ENCODE measurements at places on chromosomes 13 and 19.

DNA sequence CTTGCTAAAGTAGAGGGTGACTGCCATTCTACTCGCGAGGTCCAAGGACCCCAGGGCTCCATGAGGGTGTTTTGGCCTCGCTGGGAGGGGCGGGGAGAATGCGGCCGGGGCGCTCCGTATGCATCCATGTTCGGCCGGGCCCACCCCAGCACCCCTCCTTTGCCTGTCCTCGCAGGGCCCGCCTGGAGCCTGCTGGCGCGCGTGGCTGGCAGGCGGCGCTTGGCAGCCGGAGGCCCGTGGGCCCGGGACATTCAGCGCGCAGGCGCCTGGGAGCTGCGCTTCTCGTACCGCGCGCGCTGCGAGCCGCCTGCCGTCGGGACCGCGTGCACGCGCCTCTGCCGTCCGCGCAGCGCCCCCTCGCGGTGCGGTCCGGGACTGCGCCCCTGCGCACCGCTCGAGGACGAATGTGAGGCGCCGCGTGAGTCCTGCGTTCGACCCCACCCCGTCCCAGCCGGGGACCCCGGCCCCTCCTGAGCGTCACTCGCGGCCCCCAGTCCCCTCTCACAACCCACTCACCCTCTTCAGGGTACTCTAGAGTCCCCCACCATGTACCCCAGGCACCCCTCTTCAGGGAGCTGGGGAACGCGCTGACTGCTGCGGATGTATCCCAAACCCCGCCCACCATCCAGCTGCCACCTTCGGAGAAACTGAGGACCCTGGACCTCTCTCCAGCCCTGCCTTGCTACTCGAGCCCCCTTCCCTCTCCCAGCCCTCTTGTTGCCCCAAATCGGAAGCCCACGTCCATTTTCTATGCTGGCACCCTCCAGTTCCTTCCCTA is 4.1 kb downstream of the DLL3 start:
- peak; percentile 73 for DNase-seq

DNA sequence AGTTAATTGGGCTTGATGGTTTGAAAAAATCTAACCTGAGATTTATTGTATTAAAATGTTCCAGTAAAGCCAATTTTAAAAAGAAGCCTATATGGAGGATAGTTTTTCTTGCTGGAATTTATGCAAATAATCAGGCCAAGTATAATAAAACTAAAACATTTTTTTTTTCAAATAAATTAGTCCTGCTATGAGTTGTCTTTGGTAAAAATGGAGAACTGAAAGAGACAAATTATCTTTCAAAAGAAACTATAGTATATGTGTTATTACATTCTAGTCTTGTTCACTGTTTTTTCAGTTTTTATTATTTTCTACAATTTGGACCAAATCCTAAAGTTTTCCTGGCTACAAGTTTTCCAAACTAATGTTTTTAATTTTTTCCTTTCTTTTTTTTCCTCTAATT is 468.9 kb downstream of the UQCRFS1 start:
- DNase-seq, result no peak

- DNase-seq, result no peak
Observed at GRCh38 chr13:103130681-103131210, 64.5 kb upstream of the SLC10A2 start.

GRCh38 chr19:9075064-9075949 is 11.6 kb upstream of the OR1M1 start:
- no peak for DNase-seq

- DNase-seq, result no peak
Observed at GRCh38 chr13:86135856-86136255, 336.6 kb upstream of the SLITRK6 start.

DNA sequence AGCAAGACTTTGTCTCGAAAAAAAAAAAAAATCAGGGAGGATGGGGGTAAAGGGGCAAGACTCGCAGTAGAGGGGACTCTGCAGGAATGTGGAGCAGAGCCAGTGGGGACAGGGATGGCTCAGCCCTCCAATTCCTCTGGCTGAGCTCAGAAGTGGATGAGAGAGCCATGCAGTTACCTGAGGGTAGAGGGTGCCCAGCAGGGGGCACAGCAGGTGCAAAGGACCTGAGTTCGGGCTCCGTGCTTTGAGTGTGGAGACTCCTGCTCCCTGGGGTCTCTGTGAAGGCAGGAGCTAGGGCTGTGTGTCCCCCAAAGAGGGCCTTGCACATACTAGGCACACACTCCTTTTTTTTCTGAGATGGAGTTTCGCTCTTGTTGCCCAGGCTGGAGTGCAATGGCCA is 7.7 kb downstream of the DOCK6 start:
- DNase-seq, result no peak

DNA sequence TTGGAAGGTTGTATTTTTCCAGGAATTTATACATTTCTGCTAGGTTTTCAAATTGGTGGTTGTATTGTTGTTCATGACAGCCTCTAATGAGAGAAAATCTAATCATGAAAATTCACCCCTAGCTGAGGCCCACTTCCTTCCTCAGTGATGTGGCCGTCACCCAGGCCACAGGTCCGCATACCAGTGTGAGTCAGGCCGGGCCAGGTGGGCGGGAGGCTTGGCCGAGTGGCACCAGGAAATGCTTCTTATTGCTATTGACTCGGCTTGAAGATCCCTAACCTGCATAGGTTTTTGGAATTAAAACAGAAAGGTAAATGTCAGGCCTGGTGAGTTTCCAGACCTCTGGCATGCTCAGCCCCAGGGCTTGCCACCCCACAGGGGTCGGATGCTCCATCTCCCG is 88.7 kb downstream of the SCGB2B2 start:
- DNase-seq, result no peak

DNA sequence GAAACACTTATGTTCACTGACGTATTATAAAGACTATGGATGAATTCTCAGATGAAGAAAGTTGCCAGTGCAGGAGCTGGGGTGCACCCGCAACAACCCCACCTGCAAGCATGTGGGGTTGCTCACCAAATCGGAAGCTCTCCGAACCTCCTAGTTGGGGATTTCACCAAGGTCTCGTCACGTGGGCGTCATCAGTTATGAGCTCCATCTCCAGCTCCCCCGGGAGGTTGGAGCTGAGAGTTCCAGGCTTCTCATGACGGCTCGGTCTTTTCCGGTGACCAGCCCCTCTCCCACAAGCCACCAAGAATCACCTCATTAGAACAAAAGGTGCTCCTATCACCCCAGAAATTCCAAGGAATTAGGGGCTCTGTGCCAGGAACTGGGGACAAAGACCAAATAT is 46.1 kb upstream of the TUBGCP3 start:
- DNase-seq, result no peak

GRCh38 chr19:4414800-4415321 is 12.4 kb downstream of the CHAF1A start:
- DNase-seq, result no peak

GRCh38 chr13:30409886-30410704 is 12.2 kb upstream of the UBE2L5 start:
- DNase-seq, result no peak

- no peak for DNase-seq
Observed at GRCh38 chr19:11781295-11782057, 14.7 kb downstream of the ZNF441 start.

DNA sequence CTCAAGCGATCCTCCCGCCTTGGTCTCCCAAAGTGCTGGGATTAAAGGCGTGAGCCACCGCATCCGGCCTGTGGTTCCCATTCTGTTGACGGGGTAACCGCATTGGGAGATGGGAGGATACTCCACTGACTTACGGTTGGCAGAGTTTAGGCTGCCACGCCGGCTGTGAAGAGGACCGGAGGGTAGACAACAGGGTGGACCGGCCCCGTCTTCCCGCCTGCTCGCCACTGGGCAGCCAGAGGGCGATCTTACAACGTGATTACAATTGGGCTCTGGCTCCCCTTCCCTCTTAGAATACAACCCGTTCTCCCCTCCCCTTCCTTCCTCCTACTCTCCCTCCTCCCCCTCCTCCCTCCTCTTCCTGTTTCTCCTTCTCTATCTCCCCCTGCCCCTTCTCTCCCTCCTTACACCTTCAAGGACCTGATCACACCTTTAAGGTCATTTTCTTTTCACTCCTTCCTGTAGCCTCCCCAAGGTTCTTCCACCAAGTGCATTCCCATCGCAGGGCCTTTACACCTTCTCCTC is 957 bp upstream of the CCDC194 start:
- peak; percentile 82 for DNase-seq

DNA sequence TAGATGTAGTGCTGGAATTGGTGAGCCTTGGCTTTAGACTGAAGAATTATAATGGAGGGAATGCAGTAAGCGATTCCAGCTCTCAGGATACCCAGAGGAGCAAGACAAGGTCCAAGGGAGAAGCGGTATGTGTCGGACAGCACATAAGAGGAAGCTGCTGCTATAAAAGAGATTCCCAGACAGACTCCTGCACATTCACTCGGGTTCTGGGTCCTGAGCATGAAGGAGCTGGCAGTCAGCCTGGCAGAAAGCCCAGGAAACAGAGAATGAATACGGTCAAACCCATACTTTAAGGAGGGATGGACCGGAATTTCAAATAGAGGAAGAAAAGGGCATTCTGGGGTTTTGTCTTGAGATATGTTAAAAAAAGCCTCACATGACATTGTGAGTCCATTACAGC is 308.3 kb downstream of the DNAJC15 start:
- no peak for DNase-seq

- DNase-seq, result no peak
Observed at GRCh38 chr13:36282821-36283432, 14.7 kb downstream of the CCDC169 start.

GRCh38 chr13:91126806-91127205 is 220.7 kb upstream of the MIR17HG start:
- DNase-seq, result no peak

DNA sequence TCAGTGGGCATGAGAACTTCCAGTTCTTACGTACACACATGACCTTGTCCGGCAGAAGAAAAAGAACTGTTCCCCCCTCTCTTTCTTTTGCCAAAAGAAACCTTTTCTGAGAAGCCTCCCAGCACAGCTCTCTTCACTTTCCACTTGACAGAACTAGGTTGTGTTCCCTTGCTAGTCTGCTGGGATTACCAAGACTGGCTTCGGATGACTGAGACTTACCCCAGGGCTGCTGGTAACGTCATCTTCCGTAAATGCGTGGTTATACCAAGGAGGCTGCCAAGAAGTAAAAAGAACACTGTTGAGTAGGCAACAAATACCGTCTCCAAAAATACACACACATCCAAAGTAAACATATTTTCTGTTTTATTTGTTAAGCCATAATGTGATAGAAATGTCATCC is 908.2 kb downstream of the EFNB2 start:
- DNase-seq, result no peak

DNA sequence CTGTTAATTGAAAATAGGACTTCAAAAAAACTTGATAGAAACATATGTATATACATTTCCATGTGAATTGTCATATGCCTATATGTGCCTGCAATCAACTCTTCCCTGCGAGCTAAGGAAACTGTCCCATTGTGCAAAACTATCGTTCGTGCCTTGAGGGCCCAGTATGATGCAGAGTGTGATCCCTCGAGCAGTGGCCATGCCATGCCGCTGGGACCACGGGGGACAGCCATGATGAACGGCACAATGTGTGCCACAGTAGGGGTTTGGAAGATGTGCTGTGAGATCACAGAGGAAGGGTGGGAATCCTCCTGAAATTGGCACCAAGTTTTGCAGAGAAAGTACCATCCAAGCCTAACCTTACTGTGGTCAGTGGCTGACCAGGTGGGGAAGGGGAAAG is 118.1 kb upstream of the SOX1 start:
- DNase-seq, result no peak

- no peak for DNase-seq
Observed at GRCh38 chr19:4053423-4054324, 13.0 kb downstream of the ZBTB7A start.

DNA sequence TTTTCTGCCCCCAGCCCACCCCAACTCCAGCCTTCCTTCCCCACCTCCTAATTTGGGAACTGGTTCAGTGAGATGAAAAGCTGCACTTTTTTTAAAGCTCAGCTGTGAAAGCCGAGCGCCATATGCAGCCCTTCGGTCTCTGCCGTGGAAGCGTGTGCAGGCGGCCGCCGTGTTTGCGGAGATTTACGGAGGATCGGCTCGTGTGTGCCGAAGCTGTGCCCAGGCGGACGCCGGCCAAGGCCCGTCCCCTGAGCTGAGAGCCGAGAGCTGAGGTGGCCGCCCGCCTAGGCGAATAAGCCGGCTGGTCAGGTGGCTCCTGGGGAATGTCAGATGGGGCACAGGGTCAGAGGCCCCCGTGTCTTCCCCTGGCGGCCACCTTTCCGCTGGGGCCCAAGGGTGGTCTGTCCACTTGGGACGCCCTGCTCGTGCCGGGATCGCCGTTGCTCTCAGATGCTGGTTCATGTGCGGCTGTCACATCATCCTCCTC is 78.7 kb downstream of the ZNF536 start:
- no peak for DNase-seq

DNA sequence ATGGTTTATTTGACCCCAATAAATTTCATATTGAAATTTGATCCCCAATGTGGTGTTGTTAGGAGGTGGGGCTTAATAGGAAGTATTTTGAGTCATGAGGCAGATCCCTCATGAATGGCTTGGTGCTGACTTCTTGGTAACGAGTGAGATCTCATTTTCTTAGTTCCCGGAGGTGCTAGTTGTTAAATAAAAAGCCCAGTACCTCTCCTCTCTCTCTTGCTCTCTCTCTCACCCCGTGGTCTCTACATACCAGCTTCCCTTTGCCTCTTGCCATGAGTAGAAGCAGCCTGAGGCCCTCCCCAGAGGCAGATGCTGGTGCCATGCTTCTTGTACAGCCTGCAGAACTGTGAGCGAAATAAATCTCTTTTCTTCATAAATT is 39.4 kb upstream of the KATNAL1 start:
- no peak for DNase-seq

DNA sequence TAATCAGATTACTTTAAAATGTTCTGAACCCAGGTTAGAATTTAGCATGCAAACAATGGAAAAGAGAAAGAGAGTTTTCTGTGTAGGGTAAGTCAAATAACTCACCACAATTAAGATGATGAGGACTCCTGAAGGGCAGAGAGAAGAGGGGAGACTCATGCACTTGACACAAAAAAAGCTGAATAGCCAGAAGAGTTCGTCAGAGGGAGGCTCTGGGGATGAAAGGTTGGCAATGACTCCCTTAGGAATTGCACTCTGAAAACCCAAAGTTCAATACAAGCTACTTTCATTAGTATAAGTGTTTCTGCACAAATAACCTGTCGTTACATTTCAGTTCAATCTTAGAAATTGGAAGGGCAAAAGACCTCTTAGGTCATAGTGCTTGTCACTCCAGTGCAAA is 434.4 kb upstream of the PCDH9 start:
- DNase-seq, result no peak

- DNase-seq, result no peak
Observed at GRCh38 chr13:40992678-40993518, 26.2 kb downstream of the ELF1 start.

All from stimulated activated CD4-positive, alpha-beta T cell treated with anti-CD3 and anti-CD28 coated beads, Interleukin-4, amount 100 ng/mL, for 24 hours (primary cell).